Activated CD4-positive, alpha-beta T cell treated with anti-CD3 and anti-CD28 coated beads for 4 hours (primary cell): ENCODE measurements at places on chromosomes 4 and X.

GRCh38 chrX:14032406-14032805 is 2.7 kb upstream of the GEMIN8 start:
- peak; percentile 47 for DNase-seq

- DNase-seq = no peak
Measured at GRCh38 chr4:151486168-151486567, 77.2 kb downstream of the FHIP1A start.

DNA sequence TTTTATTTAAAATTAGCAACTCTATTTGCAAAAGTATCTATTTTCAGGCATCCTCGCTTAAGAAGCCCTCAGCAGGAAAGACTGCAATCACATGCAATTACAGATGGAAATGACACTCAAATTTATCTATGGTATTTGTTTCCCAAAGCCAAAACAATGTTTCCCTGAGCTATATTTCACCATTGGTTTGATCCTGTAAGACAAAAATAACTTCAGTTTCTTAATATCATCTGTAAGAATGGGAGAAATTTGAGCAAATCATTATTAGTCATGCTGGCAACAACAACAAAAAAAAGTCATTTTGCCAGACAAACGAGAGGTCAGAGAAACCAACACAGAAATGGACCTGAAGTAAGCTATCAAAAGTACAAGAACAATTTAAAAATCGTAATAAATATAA is 204.1 kb downstream of the NR3C2 start:
- no peak for DNase-seq

DNA sequence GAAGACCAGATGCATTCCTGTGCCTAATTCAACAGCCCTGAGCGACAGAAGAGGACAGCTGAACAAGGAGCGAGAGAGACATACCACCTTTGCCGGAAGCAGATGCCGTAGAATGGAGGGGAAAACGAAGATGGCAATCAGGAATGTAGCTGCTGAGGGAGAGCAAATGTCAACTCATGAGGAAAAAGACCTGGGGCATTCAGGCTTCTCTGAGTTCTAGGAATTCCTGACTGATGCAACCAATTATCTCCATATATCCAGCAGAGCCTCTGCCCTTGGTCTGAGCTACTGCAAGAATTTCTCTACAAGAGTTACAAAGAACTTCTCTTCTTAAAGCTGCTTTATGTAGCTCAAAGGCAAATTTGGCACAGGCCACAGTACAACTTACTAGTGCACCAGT is 40.5 kb upstream of the INPP4B start:
- DNase-seq = no peak

GRCh38 chr4:173074501-173074946 is 94.1 kb upstream of the GALNT7 start:
- no peak for DNase-seq

- no peak for DNase-seq
Measured at GRCh38 chr4:71832049-71832448, 48.2 kb upstream of the GC start.
